ENCODE measurements at places on chromosomes 2 and 18. TPM values are rescaled to one million over a fixed set of nuclear protein-coding genes. Genes with fewer than 3 reads are reported as not detected.

DNA sequence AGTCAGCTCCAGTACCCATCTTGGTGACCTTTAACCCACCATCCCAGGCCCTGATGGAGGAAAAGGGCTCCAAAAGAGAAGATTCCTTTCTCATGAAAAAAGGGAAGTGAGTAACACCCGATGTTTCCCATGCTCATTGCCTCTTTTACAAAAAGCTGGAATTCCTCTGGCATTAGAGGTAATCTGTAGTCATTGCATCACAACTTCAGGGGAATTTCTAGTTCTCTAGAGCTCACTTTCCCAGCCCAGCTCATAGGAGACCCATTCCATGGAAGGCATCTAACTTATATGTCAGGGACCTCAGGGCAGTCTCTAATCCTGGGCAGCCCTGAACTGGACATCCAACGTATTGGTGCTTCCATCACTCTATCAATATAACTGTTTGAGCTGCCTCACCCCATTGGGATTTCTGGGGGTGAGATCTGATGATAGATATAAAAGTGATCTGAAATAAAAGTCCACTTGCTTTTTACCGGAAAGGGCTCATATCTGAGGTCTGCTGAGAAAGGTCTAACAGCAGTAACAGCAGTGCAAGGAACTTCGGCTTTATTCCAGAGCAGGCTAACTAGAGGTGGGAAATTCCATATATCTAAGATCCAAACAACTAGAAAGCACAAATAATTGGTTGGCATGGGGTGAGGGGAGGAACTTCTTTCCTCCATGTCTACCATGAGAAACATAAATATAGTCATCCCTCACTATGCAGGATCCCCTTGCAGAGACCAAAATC is 106.1 kb downstream of the ETAA1 start:
- DNase-seq = peak; percentile 83

DNA sequence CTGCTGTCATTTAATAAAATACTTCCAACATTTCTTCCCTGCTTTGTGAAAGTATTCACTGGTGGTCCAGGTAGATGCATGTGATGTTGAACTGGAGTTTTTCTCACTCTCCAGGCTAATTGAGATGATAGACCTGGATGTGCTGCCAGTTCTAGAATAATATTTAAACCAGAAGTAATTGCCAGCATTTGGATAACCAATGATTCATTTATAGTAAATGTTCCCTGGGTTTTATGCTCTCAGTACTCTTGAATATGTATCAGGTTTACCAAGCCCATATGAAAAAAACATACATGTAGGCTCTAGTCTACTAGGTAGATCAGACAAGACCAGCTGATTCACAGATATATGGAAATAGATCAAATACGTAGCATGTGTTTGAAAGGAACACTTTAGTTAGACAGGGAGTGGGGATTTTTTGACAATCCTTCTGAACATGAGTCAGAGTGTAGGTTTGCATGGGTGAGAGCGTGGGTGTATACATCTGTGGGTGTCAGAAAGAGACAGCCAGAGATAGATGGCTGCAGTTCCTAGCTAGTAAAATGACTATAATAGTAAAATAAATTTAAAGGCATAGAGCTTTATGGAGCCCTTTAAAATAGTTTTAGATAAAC is 115.1 kb downstream of the NAB1 start:
- no peak for DNase-seq

- DNase-seq = peak; percentile 53
Observed at GRCh38 chr2:101349893-101350662, 37.2 kb downstream of the CREG2 start.

The ADRA2B gene
- total RNA-seq = not detected

The HOXD10 gene
- total RNA-seq = 18.1 TPM

The RAB6C gene
- not detected for total RNA-seq
